Occipital lobe (tissue), 3 donors: ENCODE measurements at places on chromosomes 5 and 9.

DNA sequence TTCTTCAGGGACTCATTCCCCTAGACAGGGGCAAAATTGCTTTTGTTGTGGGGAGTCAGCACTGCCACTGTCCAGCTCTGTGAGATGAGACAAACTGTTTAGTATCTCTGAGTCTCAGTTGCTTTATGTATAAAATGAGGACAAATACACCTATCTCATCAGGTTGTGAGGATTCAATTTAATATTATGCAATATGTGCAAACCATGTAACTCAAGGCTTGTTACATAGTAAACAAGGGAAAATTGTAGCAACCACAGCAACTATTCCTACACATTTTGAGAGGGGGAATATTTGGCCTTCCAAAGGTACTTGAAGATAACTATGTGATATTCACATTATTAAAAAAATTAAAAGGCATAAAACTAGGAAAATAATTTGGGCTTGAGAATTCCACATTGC, 411.9 kb upstream of the SLC30A5 start:
- DNase-seq, result no peak

DNA sequence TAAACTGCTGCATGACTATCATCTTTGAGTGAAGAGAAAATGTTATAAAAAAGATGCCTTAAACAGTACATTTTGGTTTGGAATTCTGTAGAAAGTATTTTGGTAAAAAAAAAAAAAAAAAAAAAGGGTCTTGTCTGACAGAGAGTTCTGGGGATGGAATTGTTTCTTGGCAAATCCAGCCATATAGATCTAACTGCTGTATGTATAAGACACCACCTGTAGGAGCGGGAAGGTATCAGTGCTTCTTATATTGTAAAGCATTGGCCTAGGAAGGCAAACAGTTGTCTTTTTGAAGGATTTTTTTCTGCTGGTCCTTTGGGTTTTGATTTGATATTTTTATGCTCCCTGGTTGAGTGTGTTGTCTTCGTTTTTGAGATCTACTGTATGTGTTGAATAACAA, 2.8 kb downstream of the PURA start:
- DNase-seq, result no peak

GRCh38 chr5:115168829-115169486, 750 bp downstream of the TRIM36 start:
- no peak for DNase-seq

DNA sequence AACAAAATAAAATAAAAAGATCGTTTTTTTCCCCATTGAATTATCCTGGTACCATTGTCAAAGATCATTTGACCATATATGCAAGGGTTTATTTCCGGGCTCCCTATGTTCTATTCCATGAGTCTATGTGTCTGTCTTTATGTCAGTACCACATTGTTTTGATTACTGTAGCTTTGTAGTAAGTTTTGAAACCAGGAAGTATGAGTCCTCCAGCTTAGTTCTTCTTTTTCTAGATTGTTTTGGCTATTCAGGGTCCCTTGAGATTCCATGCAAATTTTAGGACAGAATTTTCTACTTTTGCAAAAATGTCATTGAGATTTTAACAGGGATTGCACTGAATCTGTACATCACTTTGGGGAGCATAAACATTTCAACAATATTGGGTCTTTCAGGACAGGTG, 18.7 kb upstream of the EEIG1 start:
- DNase-seq, result no peak

DNA sequence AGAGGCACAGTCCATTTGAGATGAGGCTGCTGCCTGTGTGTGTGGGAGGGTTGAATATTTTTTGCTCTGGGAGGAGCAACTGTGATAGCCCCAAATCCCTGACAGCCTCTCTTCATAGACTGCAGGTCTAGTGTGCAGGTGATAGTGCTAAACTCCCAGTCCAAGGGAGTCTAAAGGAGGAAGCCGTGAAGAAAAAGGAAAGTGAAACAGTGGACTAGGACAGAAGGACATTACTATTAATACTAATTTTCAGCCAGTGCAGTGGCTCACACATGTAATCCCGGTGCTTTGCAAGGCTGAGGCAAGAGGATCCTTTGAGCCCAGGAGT, 295.0 kb downstream of the PDE4D start:
- DNase-seq, result no peak

DNA sequence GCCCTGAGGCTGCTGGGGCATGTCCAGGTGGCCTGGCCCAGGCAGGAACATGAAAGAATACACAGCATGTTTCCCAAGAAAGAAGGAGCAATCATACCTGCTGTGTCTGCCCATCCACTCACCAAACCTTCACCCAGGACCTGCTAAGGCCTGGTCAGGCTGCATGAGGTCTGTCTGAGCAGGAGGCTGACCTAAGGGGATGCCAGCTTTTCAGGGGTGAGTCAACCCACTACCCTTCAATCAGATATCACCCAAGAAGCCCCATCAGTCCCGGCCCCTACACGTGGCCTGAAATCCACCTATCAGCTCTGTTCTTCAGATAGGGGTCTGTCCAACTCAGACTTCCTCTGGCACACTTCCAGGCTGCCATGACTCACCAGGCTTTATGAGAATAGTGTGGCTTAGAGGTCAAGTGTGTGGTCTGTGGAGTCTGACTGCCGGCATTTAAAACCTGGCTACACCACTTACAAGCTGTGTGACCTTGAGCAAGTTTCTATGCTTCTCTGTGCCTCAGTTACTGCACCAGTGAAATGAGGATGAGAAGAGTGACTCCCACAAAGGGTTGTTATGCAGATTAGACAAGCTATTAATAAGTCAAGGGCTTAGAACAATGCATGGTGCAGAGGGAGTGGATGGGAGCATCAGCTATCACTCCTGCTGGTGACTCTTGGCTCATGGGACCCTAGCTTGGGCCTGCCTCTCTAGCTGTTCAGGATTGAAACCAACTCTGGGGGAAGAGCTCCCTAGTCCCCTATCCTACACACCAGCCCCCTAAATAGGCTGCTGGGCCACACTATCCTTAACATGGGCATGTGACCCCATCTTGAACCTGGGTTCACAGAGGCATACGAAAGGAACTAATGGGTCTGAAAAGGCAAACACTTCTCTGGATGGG, 130.3 kb downstream of the PAX5 start:
- DNase-seq, result no peak

- no peak for DNase-seq
These were observed 31.4 kb upstream of the ANKRD55 start for GRCh38 chr5:56264417-56265025.
